ENCODE measurements at places on chromosomes 6 and 20.

GRCh38 chr6:121748850-121749249 is 313.4 kb downstream of the GJA1 start:
- DNase-seq: no peak

DNA sequence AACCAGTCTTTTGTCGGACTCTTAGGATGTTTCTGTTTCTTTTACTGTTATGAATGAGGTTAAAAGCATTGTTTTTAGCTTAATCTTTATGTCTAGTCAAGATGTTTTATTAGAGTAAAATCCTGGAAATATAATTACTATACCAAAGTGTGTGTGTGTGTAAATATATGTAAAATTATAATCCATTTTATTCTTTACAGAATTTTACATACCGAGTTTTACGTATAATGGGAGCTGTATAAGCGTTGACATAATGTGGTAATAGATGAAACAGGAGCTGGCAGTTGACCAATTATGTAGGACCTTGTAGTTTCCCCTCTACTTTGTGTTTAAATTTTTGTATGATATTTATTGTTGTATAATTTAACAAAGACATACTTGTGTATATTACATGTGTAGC is 16.7 kb downstream of the MAP3K4 start:
- no peak for DNase-seq

DNA sequence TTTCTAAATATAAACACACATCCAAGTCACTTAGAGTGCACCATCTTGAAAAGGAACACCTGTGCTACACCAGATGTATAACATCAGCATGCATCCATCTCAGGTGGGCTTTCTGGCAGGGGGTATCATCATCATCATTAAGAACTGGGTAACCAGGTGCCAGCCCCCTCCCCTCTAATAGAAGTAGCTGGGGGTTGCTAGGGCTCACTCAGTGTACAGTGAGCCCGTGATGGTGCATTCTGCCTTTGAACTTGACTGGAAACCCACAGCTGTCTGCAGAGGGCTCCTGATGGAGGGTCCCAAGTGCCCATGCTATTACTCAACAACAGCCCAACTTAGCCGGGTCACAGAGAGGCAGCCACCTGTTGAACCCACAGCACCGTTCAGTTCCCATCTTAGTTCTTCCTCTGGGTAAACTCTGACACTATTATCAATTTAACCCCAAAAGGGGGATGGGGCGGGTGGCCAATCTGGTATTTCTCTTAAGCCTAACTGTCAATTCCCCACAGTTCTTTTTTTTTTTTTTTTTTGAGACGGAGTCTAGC is 32.7 kb upstream of the CCND3 start:
- no peak for DNase-seq

DNA sequence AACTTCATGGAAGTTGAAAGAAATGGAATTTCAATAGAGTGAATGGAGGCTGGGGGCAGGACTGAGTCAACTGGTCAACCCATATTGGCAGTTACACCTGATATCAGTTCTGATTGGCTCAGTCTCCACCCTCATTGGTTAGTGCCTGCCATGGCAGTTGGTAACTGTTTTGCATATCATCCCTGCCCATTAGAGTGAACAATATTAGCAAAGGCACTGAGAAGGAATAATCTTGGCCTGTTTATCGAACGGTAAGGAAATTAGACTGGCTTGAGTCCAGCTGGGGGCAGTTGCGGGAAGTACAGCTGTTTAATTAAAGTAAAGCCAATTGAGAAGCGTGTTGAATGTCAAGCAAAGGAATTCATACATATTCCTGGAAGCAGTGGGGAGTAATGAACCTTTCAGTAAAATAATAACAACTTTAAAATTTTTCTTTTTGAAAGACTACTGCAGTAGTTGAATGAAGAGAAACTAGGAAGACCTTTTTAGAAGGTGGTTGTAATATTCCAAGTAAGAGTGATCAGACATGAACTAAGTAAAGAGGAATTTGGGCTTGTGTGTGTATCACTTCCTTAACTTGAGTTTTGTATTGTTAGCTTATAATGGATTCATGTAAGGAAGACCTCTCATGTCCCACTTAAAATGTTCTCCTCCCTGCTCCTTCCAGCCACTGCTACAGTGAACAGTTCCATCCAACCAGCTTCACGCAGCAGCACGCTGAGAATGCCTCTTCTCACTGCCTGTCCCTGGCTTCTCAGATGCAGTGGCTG is 17.2 kb upstream of the FAM50B start:
- no peak for DNase-seq

DNA sequence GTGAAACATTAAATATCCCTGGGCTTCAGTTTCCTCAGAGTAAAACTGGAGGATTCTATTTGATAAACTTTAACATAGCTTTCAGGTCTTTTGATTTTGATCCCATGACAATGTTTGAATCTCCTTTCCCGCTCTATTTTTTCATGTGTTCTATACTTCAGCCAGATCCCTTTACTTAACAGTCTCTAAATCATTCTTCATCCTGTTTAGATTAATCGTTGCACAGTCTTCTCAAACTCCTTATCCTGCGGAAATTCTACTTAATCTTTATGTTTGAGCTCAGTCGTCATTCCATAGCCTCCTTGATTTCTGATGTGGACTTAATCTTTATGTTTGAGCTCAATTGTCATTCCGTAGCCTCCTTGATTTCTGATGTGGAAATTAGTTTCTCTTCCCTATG is 57.4 kb downstream of the GRIK2 start:
- DNase-seq: no peak

- DNase-seq: no peak
Observed at GRCh38 chr20:52035977-52036376, 155.6 kb downstream of the ZFP64 start.

DNA sequence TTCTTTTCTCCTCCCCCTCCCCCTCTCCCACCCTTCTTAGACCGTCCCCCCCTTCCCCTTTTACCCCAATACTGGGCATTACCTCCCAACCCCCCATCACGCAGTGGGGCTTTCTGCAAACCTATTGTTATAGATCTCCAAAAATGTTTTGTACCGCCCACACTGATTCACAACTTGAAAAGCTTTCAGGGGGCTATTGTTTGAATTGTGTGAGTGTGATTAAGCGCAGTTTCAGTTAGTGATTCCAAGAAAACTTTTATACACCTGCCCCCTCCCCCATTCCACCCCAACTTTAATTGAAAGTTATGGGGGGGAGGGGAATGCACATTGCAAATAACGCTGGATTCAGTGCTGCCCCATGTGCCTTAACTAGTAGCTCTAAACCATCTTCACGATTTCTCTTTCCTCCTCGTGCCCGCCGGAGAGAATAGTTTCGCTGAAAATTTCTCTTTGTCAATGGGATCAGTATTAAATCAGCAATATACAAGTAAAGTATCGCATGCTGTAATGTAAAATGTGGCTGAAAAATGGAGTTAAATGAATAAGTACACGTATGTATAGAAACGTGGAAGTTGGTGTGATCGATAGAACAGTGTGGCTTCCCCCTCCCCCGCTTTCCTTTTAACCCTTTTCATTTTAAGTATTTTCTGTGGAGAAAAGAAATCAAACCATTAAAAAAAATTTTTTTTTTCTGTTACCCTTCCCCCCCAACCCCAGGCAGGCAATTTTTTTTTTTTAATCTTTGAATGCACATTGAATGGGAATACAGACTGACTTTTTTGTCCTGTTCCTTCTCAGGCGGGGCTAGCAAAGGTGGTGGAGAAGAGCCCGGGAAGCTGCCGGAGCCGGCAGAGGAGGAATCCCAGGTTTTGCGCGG is 632 bp downstream of the LIN28B start:
- DNase-seq: no peak

DNA sequence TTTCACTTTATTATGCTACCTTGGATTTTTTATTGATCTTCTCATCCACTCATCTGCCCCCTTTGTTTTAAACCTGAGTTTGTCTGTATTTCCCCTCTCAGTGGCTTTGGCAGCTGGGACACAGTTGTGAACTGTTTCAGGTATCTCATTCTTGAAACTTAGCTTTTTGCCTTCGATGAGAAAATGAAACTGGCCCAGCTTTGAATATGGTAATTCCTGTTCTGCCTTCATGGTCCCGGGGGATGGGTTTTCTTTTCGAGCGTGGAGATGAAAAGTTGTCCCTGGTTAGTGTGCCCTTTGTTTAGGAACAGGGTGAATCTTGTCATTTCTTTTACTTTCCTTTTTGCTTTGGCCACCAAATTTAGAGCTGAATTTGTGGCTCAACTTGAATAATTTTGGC is 25.6 kb downstream of the DHX35 start:
- DNase-seq: no peak

DNA sequence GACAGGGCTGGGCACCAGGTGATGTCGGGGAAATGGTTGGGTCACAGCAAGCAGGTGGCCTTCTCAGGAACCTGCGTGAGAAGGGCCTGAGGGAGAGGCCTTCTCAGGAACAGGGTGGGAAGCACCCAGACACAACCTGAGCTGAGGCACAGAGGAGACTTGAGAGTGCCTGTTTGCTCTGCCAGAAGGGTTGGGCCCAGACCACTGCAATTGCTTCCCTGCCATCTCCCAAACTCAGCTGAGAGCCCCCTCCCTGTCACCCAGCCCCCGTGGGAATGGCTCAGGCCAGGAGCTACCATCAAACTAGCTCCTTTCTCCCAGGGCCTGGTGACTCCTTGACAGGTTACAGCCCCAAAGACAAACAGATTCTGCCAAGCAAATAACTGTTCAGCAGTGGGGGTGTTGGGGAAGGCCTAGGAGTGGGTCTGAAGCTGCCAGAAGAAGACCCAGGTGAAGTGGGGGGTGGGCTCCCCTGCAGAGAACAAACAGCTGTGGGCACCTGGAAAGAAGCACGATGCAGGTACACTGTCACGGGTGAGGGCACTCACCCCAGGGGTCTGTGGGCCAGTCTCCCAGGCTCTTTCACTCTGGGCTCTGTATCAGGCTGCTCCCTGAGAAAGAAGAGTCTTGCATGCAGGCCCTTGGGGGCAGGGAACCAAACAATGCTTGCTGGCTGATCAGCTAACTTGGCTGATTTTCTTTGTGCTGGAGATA is 30.4 kb upstream of the SPDEF start:
- DNase-seq: no peak

DNA sequence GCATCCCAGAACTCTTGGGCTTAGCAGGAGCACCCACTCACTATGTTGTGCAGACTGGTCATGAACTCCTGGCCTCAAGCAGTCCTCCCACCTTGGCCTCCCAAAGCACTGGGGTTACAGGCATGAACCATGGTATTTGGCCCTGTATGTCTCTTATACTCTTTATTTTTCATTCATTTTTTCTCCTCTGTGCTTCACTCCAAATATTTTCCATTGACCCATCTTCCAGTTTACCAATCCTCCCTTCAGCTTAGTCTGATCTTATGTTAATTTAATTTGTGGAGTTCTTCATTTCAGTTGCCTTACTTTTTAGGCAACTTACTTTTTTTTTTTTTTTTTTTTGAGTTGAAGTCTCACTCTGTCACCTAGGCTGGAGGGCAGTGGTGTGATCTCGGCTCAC is 79.5 kb downstream of the EZR start:
- no peak for DNase-seq

DNA sequence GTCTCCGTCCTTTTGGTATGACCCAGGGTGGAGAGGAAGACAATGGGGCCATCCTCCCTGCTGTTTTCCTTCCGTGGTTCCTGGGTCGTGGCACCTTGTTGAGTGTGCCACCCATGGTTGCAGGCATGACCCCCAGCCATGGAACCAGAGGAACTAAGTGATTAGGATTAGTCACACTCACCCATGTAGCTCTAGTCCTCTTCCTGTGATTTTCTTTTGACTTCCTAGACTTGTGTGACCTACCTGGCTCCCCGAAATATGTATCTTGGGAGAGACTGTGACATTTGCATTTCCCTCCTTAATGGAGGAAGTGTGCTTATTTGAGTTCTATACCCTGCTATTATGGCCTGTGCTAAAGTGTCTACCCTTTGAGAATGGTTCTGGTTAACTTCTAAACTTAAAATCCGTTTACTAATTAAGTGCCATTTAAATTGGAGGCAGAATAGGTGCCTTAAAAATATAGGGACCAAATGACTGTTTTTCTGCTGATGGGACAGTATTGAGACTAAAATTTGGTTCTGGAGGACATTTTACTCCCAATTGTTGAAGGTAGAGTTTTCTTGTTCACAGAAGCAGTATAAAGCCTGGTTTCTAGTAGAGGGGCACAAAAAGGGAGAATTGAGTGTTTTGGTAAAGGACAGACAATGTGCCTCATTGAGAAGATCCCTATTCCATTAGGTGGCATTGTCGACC is 545.6 kb downstream of the HDGFL1 start:
- no peak for DNase-seq

- DNase-seq: no peak
Observed at GRCh38 chr20:63443606-63444395, 28.7 kb downstream of the KCNQ2 start.

DNA sequence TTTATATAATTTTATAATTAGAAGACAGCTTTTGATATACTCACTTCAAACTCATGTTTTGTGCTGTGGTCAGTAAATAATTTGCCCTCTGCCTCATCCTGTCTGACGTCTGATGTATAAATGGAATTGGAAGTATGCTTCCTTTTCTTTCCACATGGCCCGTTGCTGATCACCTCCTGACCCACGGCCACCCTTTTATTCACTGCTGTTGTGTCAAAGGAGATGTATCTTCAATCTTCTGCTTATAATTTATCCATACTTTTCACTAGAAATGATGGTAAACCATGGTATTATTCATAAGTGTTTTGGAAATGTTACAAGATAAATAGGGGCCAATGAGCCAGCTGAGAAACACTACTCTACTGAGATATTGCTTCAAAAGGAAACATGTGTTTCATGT is 841.8 kb downstream of the PHF3 start:
- no peak for DNase-seq

GRCh38 chr6:168050881-168051586 is 28.0 kb downstream of the FRMD1 start:
- DNase-seq: no peak

DNA sequence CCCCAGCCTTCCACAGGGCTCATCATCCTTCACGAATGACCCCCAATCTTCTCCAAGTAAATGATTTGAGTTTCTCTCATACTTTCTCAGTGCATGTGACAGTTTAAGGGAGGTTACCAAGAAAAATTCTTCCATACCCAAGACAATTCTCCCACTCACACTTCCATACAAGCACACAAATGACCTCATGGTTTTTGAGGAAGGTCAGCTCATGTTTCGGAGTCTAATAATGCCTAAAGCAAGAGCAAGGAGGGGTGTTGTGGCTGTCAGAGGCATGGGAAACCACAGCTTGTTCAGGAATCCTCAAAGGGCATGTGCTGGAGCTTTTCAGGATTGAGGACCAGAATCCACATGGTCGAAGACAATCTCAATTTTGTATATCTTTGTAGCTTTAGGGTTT is 279.0 kb downstream of the MAFB start:
- no peak for DNase-seq

DNA sequence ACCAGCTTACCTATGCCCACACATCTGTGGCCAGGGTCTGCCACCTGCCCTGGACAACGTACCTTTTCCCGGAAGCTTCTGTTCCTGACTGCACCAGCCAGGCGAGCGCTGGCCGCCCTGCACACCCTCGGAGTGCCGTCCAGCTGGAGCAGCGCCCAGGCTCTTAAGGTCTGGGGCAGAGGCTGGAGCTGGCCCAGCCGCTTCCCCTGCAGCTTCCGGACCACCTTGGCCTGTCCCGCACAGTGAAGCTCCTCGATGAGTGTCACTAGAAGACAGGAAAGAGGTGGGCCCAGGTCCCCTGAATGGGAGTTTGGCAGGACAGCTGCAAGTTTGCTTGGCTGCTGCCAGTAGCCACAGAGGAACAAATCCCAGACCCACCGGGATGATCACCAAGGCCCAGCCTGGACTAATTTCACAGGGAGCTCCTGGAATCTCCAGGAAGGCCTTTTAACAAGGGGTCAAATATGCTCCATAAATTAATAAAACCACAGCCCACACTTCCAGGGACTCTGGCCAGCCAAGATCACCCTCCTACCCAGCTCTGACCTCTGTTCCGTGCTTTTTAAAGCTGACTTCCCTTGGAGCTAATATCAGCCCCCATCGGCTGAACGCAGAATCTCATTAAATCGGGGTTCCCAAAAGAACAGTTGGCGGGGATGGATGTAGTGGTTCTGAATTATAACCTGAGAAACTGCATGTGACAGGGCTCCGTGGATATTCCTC is 82.3 kb downstream of the PTPN1 start:
- no peak for DNase-seq

Data from T-helper 17 cell (primary cell).